Mucosa of descending colon (tissue), 3 donors: ENCODE measurements at places on chromosomes 7 and 10. TPM values are rescaled to one million over a fixed set of nuclear protein-coding genes. Genes with fewer than 3 reads are reported as not detected.

Gene TMEM270
- total RNA-seq: not detected

Gene CRTAC1
- total RNA-seq: 0.17 TPM

GRCh38 chr7:5408777-5409176 is 14.9 kb downstream of the TNRC18 start:
- DNase-seq: no peak

GRCh38 chr7:12987238-12987637 is 299.8 kb downstream of the ARL4A start:
- DNase-seq: no peak

DNA sequence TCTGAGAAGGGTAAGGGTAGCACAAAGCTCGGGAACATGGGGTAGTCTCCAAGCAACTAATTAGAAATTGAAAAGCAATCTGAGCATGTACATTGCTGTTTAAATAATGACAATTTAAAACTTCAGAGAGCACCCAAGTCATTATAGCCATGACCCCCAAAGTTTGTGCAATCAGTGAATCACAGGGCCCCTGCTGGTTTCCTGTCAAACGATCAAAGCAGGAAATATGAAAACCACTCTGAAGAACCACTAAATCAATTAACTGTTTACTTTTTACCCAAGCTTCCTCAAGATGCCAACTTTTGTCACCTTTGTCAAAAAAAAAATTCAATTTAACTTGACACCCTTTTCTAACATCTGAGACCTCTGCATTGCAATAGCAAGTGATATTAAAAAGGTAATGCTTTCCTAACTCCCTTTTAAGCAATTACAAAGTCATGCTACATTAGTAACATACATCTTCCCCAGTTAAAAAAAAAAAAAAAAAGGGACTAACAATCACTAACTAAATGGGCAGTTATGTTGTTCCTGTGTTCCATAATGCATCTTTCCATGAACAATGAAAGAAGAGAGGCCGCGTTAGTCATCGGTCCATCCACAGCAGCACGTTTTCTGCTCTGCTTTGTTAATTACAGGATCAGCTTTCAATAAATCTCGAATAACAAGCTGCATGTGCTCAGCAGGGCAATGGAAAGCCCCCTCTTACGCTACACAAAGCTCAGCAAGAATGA is 80.6 kb downstream of the ETV1 start:
- DNase-seq: no peak
